ENCODE measurements at places on chromosomes 12 and 14.

- DNase-seq, result no peak
Measured at GRCh38 chr12:25830456-25830855, 128.0 kb upstream of the RASSF8 start.

- no peak for DNase-seq
Measured at GRCh38 chr12:19489168-19489567, 49.9 kb downstream of the AEBP2 start.

- DNase-seq, result no peak
Measured at GRCh38 chr14:69581316-69581935, 6.8 kb upstream of the CCDC177 start.

DNA sequence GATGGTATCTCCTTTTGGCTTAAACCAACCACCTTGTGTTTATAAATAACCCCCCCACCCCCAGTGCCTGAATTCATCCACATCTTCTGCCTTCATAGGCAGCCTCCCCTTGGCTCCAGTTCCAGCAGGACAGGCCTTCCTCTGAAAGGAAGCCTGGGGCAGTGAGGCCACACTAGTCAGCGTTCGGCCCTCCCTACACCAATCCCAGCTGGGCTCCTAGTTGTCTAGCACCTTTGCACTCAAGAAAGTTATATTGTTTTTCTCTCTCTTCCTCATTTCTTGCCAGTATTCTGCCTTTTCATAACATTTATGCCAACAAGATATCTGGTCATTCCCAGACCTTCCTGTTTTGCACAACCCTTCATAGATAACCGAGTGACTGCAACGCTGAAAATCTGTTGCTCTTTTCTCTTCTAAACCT lies 73.1 kb upstream of the ACTN1 start:
- DNase-seq, result no peak

DNA sequence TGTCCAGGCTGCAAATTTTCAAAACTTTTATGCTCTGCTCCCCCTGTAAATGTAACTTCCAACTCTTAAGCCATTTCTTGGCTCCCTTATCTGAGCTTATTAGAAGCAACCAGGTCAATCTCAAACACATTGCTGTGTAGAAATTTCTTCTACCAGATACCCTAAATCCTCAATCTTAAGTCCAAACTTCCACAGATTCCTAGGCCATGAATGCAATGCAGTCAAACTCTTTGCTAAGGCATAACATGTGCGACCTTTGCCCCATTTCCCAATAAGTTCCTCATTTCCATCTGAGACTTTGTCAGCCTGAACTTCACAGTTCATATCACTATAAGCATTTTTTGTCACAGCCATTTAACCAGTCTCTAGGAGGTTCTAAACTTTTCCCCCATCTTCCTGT lies 64.5 kb downstream of the TMTC3 start:
- DNase-seq, result no peak

- no peak for DNase-seq
Measured at GRCh38 chr12:123393747-123394146, 9.8 kb downstream of the KMT5A start.

DNA sequence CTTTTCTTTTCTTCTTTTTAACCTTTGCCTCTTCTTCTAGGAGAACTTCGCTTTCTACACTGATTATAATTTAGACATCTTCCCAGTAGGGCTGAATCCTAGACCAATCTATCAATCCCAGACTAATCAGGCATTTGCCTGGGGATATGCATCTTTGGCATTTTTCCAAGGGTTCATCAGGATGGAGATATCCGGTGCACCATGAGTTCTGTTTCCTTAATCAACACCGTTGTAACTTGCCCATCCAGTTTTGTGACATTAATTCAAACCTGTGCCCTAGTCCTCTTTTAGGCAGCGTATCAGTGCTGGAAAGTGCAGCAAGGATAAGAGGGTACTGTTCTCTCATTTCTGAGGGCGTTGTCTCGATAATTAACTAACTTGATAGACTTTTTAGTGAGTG lies 617 bp upstream of the MGP start:
- DNase-seq, result no peak

- no peak for DNase-seq
Measured at GRCh38 chr14:54026671-54027070, 70.0 kb upstream of the BMP4 start.

Data from iPS DF 6.9 (cell line).